ENCODE measurements at places on chromosomes 6 and 20.
A peak's percentile ranks its signal among the peaks of the same experiment; 100 is the strongest.

DNA sequence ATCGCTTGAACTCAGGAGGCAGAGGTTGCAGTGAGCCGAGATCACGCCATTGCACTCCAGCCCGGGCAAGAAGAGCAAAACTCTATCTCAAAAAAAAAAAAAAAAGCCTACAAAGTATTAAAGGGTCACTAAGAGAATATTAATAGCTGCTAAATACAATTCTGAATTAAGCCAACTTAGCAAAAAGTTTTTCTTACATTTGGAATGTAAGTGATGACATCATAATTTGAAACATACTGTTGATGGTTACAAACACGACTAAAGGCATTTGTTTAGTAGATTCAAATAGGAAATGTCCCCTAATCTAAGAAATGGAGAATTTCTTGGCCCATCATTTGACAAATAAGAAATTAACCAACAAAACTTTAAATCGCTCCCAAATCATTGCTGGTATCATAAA is 282.8 kb downstream of the RNGTT start:
- no peak for DNase-seq

DNA sequence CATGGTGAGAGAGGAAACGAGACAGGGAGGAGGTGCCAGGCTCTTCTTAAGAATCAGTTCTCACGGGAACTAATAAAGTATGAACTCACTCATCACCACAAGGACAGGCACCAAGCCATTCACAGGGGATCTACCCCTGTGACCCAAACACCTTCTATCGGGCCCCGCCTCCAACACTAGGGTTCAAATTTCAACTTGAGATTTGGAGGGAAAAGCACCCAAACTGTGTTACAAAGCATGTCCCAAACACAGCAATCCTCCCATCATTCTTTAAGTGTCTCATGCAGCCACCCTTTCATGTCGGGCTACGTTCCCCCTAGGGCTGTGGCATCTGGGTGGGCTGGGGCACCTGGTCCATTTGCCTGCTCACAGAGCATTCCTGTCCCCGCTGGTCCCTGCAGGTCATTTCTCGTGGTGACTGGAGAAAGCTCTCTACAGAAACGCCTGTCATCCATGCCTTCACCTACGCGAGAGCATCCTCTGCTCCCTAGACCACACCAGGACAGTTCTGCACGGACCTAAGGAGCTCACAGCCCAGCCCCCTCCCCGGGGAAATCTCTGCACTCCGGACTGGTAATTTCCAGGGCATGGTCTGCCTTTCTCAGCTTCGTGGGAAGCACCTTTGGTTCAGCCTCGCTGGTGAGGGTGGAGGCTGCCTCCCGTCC is 79.6 kb downstream of the TTLL2 start:
- DNase-seq = no peak

- no peak for DNase-seq
These were observed 1343.3 kb upstream of the GJE1 start for GRCh38 chr6:140789466-140789865.

DNA sequence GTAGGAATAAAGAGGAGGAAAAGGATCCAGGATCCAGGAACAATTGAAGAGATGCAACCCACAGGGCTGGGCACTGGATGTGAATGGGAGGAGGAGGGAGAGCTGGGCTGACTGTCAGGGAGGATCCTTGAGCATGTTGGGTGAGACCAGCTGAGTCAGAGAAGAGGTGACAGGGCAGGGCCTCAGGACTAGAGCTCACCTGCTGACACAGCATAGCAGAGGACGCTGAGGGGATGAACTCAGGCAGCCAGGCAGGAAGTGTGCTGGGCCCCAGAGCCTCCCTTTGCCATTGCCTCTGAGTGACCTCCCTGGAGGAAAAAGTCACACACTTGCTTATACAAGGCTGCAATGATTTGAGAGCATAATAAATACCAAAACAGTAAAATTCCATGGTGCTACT is 72.3 kb downstream of the ZNF133 start:
- DNase-seq = no peak

- DNase-seq = no peak
These were observed 489.3 kb upstream of the FLRT3 start for GRCh38 chr20:14826543-14827313.

DNA sequence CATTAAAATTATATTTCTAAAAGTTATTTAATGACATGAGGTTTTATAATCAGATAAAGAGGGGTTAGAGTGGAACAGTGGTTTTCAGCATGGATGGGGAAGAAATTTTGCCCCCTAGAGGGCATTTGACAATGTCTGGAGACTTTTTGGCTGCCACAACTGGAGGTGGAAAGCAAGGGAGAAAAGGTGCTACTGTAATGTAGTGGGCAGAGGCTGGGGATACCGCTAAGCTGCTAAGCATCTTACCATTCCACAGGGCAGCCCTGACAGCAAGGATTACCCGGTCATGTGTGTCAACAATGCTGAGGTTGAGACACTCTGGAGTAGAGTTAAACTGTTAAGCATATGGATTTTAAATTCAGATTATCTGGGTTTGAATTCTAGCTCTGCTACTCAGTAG is 52.9 kb upstream of the FABP7 start:
- DNase-seq = no peak

GRCh38 chr20:10919396-10920140 is 245.8 kb upstream of the JAG1 start:
- DNase-seq = peak; percentile 79

DNA sequence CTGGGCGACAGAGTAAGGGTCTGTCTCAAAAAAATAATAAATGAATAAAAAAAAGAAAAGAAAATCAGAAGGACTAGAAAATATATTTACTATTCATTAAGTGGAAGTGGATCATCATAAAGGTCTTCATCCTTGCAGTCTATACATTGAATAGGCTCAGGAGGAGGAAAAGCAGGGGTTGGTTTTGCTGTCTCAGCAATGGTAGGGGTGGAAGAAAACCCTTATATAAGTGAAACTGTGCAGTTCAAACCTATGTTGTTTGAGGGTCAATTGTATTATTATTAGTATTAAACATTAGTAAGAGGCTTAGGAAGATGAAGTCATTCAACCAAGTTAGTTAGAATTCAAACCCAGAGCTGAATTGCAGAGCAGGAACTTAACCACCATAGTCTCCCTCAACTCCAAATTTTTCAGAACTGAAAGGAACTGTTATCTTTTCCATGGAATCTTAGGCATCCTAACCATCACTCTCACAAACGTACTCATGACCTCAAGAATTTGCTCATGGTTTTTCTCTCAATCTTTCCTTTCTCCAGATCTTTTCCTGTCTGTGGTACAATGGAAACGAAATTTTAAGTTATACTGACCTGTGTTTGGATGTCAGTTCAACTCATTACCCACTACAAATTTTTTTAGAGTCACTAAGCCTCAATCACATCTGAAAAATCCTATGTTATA is 7.7 kb upstream of the SMIM13 start:
- DNase-seq = no peak

DNA sequence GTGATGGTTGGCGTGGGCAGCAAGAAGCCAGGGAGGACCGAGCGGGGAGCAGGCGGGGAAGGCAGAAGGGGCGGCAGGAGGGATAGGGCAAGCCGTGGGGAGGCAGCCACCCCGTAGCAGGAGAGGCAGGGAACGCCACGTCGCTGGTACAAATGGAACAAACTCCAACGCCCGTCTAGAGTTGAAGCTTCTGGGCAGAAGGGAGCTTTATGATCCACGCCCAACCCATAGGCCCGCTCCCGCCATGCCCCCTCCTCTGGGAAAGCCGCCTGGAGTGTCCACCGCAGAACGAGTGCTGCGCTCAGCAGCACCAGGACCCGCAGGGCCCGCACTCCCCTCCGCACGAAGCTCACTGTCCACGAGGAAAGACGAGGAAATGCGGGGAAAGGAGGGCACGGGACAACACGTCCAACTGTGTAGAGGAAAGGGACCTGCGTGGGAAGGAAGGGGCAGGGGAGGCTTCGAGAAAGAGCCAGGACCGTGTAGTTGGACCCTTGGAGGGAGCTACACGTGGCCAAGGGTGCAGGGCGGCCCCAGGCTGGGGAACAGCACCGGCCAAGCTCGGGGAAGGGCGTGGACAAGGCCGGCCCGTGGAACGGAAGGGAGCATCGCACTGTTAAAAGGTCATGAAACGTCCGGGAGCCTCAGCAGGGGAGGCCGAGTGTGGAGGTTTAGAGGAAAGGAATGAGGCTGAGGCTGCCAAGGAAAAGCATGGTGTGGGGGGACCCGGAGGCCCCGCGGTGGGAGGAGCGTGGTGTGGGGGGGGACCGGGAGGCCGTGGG is 204.0 kb downstream of the DLL1 start:
- no peak for DNase-seq

GRCh38 chr20:52389606-52390005 is 198.0 kb upstream of the ZFP64 start:
- DNase-seq = no peak

DNA sequence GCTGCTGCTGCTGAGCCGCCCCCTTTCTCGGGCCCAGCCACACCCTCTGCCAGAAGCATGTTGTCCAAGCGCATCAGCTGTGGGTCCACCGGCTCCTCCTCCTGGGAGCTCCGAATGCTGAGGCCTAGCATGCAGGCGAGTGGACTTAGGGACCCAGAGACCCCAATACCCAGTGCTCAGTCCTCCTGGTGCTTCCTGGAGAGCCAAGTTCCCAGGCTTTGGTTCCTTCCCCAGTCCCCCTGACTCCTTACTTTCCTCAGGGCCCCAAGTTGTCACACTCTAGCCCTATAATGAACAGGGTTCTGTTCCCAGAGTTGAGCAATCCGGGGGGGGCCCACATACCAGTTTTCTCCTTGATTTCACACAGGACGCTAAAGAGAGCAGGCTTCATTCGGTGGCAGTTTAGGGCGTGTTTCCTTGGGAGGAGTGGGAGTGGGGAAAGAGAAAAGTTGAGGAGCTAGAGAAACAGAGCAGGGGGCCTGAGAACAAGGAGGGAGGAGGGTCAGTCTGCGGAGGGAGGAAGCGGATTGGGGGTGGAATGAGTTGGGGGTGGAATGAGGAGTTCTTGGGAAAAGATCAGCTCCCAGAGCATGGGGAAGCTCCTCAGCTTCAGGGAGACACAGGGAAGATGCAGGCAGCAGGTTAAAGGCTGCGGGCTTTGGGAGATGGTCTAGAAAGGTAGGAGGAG is 1.5 kb downstream of the PBX2 start:
- DNase-seq = no peak

DNA sequence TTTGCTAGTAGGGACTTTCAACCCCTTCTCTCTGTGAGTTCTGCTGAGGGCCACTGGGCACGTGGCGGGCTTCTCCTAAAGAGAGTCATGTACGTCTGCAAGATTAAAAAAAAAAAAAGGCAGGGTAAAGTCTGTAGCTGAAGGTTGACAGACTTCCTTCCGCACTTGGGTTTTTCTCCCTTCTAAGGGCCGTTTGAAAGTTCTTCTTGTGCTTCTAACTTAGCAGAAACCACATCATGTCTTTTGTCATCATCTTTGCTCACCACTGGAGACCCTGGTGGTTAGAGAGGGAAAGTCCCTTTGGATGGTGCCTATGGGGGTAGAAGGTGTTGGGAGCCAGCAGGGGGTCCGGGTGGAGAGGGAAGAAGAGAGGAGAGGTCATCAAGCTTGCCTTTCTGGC is 31.4 kb downstream of the PRDM1 start:
- no peak for DNase-seq

GRCh38 chr20:49482621-49483017 is at the start of gene KCNB1:
KCNB1 (minus strand) TSS chr20:49482668; CDS start chr20:49482480, 188 bp downstream.
- DNase-seq = peak; percentile 69

- DNase-seq = no peak
These were observed 67.1 kb downstream of the SCAF8 start for GRCh38 chr6:154800338-154800737.

Measured in MG63 (cell line).